ENCODE measurements at places on chromosomes 2 and 18.

DNA sequence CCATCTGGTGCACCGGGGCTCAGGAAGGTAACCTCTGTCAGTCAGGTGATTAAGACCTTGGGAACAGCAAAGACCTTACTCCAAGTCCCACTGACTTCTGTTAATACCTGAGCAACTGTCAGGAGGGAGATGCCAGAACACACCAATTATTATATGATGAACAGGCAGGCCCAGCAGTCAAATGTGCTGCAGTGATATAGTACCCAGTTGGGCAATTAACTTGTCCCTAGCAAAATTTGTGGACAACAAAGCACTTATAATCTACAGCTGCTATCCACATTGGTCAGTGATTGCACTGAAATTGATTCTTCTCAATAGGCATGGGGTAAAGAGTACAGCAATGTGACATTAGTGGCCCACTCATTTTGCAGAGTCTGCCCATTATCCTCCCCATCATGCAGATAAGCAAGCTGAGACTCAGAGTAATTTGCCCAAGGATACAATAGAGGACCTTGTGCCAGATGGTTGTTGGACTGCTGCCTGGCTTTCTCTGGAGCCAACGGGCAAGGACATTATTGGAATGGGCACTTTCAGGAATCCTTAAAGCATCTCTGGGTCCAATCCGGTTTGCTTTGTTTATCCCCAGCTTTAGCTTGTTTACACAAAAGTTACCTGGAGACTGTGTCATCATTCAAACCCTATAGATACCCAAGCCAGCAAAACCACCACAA lies 147.6 kb downstream of the CCBE1 start:
- DNase-seq, result no peak

DNA sequence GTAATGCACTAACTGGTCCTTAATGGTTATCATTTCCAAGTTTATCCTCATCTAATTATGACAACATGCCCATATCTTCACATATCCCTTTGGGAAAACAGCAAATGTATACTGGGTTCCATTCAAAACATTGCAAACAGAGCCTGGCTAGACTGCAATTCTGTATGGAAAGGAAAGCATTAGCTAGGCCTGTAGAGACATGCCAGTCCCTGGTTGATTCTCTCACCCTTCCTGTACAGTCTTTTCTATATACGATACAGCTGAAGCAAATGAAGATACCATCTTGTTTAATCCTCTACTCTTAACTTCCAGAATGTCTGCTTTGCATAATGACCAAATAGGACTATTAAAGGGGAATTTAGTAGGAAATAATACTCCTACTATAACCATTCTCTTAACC lies 294.4 kb upstream of the MC4R start:
- no peak for DNase-seq

DNA sequence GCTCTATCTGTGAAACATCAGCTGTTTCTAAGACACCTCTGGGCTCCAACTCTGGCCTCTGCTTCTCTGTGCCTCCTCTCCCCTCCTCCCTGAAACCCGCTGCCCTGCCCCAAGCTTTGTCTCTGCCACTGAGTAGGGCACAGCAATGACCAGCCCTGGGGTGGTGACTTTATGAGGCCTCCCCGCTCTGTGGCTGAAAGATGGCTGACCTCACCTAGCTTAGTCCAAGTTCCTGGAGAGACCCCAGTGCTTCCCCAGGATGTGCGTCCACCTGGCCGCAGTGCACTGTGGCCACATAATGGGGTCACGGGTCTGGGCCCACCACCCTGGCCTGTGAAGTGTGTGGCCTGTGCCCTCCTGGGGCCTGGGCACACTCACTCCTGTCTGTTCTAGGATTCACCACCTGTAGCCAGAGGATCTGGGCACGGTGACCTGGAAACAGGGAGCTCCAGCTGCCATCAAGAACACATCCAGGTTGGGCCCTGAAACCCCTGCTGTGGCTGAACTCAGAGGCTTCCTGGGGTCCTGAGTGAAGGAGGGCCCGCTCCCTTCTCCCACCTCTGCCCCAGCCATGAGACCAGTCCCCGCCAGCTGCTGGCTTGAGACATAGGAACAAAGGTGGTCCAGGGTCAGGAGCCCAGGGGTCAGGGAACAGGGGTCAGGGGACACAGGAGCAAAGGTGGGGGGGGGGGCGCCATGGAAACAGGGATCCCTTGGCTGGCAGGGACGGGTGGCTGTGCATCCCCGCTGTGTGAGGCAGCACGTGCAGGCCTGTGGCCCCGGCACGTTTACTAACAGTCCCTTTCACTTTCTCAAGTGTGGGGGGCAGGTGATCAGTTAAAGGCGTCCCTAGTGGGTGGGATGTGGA lies 29.3 kb upstream of the OTOS start:
- no peak for DNase-seq

- no peak for DNase-seq
Observed at GRCh38 chr2:224927646-224928173, 114.6 kb downstream of the DOCK10 start.

- no peak for DNase-seq
Observed at GRCh38 chr18:79503406-79503805, 107.7 kb downstream of the NFATC1 start.

GRCh38 chr2:235553291-235553690 lies 59.4 kb downstream of the AGAP1 start:
- DNase-seq, result no peak

DNA sequence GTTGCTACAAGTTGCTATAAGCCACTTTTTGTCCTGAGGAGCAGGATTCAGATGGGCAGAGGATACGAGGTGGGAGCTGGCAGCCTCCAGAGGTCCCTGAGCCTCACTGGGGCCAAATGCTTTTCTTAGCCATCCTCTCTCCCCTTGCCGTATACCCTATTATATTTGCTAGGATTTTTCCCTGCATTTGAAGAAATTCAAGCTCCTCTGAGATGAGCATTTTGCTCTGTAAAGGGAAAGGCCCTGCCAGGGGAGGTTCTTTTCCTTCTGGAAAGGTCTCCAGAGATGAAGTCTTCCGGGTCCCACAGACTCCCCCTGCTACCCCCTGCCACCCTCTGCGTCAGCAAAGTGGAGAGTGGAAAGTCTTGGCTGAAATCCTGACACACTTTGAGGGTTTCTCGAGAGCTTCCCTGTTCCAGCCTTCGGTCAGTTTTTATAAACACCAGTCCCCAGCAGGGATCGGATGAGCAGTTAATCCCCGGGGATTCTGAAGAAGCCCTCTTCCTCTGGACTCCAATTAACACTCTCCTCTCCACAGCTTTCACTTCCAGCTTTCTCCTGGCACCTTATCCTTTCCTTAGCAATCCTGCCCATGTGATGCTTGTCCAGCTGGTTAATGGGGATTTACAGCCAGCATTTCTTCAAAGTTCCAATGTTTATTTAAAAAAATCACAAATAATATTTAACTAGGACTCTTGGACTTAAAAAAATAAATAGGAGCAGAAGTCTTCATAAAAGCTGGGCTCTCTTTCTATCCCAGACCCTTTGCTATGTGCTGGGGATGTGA lies 13.1 kb downstream of the CYRIA start:
- DNase-seq, result no peak

- no peak for DNase-seq
Observed at GRCh38 chr2:105283532-105283931, 42.0 kb downstream of the GPR45 start.

DNA sequence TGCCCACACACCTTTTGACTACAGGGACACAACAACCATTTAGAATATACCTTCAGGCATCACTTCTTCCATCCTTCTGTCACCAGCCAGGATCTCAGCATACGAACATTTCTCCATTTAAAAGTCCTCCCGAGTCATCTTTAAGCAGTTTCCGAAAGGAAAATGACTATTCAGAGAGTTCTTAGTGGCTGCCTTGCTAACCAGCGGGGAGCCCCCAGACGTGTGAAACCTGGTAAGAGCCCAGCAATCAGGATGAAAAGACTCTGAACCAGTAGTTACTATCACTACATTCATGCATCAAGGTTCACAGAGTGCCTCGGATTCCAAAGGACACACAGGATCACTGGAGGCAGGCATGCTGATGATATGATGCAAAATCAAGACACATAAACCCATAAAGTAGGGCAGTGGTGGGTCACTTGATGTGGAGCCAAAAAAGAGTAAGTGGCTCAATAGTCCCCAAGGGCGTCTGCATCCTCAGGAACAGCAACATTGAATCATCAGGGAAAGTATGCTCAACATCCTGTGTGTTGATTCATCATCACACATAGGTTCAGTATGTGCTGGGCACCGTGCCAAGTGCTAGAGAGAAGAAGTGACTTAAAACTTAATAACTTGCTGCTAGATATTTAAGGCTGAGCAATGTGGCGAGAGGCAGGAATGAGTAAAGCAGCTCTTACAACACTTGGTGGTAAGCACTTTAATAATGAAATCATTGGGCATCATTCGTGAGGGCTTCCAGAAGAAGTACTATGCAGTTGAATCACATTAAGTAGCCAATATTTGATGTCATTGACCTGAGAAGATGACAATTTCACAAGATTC lies 4.4 kb downstream of the CCL20 start:
- DNase-seq, result no peak

DNA sequence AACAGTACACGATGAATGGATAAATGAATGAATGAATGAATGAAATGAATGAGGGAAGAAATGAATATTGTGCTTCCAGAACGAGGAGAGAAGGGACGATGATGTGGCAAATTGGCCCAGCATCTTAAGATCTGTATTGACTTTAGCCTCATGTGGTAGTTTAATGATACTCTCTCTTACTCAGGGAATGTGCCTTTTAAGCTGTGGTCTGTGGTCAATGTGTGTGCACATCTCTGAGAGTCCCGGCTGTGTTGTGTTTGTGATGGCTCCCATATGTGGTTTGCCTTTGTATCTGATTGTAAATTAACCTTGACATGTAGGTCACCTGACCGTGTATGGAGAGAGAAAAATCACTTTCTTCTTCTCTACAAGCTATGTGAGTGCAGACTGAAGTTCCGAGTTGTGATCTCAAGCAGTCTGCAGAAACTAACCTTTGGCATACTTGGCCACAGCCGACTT lies 91.2 kb downstream of the NEDD4L start:
- DNase-seq, result no peak

GRCh38 chr2:113700186-113700841 lies 56.1 kb downstream of the SLC35F5 start:
- DNase-seq, result peak; percentile 17

- no peak for DNase-seq
Observed at GRCh38 chr2:122007577-122007976, 252.1 kb downstream of the TSN start.

GRCh38 chr2:16687222-16687621 lies 21.6 kb upstream of the CYRIA start:
- no peak for DNase-seq

GRCh38 chr2:80057956-80058355 lies 246.6 kb downstream of the LRRTM1 start:
- DNase-seq, result no peak

DNA sequence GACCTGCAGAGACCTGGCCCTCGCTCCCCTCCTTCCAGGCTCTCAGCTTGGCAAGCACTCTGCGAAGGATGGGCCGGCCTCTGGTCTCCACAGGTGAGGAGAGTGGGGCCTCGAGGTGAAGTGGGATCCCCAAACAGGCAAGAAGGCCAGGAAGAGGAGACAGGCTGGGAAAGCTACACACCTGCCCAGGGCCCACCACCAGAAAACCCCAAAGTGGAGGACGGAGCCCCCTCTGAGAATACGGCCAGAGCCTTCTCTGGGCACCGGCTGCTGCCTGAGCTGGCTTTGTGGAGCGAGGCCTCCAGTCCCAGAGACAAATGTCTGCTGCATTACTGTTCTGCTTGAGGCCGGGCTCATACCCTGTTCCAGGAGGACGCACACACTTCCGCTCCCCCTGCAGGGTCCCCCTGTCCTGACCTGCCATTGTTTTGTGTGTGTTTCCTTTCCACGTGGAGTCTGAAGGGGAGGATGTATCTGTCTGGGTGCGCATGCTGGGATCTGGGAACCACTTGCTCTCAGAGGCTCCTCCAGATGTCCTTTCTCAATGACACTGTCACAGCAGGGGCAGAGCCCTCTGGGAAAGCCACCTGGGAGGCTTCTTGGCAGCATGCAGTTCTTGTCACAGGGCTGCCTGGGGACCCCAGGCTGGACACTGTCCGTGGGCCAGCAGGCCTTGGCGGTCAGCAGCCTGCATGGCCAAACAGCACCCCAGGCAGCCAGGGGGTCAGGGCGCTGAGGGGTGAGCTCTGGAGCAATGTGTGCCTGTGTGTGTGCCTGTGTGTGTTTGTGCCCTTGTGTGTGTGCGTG lies 20.8 kb downstream of the KCNF1 start:
- no peak for DNase-seq
